ENCODE measurements at places on chromosomes 6 and 20. TPM values are rescaled to one million over a fixed set of nuclear protein-coding genes. Genes with fewer than 3 reads are reported as not detected.

Gene CST4
- total RNA-seq: not detected

Gene RSPO3
- total RNA-seq: not detected

Gene LRFN2
- total RNA-seq: not detected

Gene RBM39
- total RNA-seq: 246 TPM

Gene GLP1R
- not detected for total RNA-seq

- peak; percentile 26 for DNase-seq
Observed at GRCh38 chr6:76861403-76861802, 601.9 kb downstream of the HTR1B start.

DNA sequence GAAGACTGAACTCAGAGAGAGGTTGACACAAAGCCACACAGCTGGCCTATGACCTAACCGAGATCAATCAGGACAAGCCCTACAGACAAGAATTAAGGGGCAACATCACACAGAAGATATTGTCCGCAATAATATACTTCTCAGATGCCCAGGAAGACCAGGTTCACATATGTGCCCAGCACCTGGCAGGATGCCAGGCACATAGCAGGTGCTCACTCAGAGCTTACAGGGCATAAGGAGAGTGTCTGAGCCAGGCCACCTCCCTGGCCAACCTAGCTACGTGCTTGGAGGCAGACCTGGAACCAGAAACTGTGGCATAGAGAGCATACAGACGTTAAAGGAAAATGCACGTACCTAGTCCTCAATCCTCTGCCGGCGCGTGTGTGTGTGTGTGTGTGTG lies 87.0 kb upstream of the LRFN2 start:
- DNase-seq: no peak

GRCh38 chr6:53701333-53702218 lies 36.0 kb upstream of the KLHL31 start:
- DNase-seq: no peak

GRCh38 chr6:103587722-103588121 lies 1272.0 kb downstream of the HACE1 start:
- DNase-seq: no peak

DNA sequence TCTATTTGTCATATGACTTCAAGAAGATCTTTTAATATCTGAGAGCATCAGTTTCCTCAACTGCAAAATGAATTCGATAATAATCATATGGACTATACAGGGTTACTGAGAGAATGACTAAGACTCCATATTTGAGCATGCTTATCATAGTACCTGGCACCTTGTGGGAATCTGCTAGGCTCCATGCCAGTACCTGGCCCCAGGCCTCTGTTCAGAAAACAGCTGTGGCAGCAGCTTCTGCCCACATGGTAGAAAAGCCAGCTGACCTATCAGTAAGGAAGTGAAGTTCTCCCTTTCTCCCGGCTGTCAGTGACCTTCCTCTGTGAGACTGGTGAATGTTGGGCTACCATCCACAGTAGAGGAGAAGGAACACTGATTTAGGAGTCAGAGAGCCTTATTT lies 574.9 kb upstream of the CHD6 start:
- DNase-seq: no peak

DNA sequence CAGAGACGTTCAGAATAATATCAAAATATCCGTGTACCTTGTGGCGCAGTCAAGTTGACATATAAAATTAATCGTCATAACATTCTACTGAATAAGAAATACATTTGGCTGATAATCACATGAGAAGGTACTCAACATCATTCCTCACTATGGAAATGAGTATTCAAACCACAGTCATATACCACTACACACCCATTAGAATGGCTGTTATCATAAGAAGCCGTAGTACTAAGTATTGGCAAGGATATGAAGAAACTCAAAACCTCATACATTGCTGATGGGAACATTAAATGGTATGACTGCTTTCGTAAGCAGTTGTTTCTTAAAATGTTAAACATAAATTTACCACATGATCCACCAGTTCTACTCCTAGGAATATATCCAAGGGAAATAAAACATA lies 244.7 kb downstream of the CDKAL1 start:
- no peak for DNase-seq

All from A172 (cell line).